ENCODE measurements at places on chromosomes 2 and 18.
A peak's percentile ranks its signal among the peaks of the same experiment; 100 is the strongest.

DNA sequence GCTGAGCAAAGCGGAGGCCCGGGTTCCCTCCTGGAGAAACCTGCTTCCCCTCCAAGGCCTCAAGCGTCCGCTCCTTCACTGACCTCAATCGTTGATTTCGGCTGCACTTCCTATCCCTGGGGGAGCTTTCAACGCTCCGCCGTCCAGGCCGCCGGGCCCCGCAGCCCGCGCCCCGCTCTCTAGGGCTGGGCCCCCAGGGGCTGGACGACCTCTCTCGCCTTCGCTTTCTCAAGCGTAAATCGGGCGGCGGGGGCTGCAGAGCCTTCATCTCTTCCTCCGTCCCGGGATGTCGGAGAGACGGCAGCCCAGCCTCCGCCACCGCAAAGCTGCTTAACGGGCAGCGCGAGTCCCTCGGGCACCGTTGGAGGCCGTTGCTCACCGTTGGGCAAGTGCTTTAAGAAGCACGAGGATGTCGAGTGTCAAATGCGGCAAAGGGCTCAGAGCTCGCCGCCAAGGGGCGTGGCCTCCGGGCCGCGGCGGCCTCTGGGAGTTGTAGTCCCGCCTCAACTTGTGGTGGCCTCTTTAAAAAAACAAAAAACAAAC lies 8.5 kb downstream of the HES6 start:
- peak; percentile 90 for DNase-seq

- DNase-seq, result no peak
Observed at GRCh38 chr2:186984966-186985365, 136.0 kb upstream of the ZSWIM2 start.

- no peak for DNase-seq
Observed at GRCh38 chr2:121505986-121506586, 24.6 kb upstream of the RNU4ATAC start.

DNA sequence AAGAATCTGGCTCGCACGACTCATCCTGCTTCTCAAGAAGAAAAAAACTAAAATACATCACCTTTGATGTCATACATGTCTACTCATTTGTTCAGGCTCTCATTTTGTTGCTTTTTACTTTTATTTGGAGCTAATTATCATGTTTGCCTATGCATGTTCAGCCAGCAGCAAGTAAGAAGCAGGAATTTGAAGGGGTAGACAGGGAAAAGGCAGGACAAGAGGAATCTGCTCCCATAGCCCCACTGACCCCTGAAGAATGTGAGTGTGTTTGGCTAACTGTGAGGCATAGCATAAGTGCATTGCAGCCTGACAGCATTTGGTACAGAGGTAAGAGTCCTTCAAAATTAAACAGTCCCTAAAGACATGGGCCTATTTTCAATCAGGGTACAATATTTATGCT lies 72.7 kb downstream of the NYAP2 start:
- DNase-seq, result no peak

GRCh38 chr2:63844616-63845015 lies 2.9 kb downstream of the UGP2 start:
- no peak for DNase-seq

DNA sequence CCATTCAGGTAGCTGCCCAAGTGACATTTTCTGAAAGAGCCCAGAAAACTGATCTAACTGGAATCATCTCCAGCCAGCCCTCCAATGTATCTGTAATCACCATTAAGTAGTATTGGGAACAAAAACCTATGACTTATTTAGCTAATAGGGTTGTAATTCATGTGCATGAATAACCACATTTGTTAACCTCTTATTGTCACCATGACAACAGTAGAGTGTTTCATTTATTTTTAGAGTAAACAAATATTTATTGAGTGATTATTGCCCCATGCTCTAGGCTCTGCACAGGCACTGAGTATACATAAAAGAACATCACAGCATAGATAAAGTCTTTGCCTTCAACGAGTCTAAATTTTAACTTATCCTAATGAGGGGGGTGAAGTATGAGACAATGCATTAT lies 265.4 kb upstream of the UBE2E3 start:
- no peak for DNase-seq

DNA sequence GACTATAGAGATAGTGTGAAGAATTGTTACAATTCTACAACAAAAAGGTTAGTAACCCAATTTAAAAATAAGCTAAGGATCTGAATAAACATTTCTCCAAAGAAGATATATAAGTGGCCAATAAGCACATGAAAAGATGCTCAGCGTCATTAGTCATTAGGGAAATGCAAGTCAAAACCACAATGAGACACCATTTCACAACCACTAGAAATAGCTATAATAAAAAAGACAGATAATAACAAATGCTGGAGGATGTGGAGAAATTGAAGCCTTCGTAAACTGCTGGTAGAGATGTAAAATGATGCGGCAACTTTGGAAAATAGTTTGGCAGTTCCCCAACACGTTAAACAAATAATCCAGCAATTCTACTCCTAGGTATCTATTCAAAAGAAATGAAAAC lies 366.5 kb upstream of the POU3F3 start:
- DNase-seq, result peak; percentile 43

- DNase-seq, result no peak
Observed at GRCh38 chr2:226548732-226549131, 250.9 kb downstream of the IRS1 start.

DNA sequence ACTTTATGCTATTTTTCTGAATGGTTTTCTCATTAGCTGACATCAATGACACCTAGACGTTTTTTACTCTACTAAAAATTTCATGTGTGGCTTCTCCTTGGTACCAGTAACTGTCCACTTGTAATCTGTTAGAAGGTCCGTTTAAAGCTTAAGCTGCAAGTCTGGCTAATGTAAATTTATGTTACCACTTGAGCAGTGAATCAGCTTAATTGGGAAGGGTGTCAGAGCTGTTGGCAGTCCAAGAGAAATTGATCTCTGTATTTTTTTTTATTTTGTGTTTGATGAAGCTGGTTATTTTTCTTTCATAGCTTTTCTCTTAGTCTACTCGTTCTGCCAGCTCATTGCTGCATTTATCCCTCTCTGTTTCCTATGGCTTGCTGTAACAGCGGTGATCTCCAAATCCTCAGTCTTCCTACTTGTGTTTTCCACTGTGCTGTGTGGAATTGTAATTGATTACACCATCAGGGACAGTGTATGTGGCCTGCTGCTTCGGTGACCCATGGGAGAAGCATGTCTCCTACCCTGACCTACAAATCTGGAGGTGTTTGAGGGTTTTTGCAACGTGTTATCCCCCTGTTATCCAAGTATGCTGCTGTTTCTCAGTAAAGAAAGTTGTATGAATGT lies 724.2 kb upstream of the REG3G start:
- no peak for DNase-seq

GRCh38 chr2:157413326-157414035 lies 30.4 kb downstream of the CYTIP start:
- DNase-seq, result no peak

DNA sequence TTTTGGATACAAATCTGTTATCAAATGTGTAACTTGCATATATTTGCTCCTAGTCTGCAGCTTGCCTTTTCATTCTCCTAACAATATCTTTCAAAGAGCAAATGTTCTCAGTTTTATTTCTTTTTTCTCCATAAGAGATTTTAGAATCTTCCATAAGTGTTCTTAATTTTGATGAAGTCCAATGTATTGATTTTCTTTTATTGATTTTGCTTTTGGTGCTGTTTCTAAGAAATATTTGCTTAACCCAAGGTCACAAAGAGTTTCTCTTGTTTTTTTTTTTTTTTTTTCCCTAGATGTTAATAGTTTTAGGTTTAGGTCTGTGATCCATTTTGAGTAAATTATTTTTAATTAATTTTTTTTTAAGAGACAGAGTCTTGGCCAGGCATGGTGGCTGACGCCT lies 75.8 kb upstream of the SPRED2 start:
- DNase-seq, result no peak

GRCh38 chr2:138454761-138455160 lies 46.8 kb upstream of the SPOPL start:
- DNase-seq, result no peak

DNA sequence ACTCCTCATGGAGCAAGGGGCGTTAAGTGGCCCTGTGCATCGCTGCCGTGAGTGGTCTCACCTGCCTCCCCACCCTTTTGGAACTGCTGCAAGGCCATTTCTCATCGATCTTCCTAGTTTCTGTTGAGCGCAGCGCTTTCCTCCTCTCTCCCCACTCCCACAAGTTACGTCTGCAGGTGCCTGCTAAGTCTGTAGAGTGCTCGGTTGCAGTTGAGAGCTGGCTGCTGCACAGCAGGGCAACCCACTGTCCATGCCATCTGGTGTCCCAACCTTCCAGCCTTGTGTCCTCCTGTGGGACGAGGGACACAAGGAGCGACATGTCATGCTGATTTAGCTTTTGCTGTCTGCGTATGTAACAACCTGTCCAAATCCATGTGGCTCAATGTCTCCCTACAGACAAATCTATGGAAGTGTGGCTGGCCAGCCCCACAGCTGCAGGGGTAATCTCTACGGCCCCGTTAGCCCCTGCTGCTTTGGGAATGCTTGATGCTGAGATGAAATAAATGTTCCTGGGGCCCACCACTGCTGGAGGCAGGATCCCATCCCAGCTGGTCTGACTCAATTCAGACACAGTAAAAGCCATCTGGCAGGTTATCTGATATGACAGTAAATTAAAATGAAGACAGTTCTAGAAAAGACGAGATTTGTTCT lies 68.1 kb upstream of the TCF7L1 start:
- no peak for DNase-seq

DNA sequence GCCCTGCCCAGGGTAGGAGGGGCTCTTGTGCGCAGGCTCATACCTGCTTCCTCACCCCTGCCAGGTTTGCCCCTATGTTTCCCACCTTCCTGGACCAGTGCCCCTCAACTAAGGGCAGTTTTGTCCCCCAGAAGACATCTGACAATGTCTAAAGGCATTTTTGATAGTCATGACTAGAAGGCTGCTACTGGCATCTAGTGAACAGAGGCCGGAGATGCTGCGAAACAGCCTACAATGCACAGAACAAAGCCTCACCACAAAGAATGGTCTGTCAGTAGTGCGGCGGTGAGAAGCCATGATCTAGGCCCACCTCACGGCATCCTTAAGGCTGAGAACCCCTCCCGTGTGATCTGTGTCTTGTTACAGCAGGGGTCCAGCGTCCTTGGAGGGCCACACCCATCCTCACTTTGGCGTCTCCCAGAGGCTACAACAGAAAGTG lies 96.0 kb downstream of the TMEM17 start:
- no peak for DNase-seq

GRCh38 chr2:230160112-230160660 lies 59.6 kb downstream of the SP110 start:
- DNase-seq, result peak; percentile 71

- no peak for DNase-seq
Observed at GRCh38 chr2:207682557-207682956, 28.9 kb upstream of the CCNYL1 start.

DNA sequence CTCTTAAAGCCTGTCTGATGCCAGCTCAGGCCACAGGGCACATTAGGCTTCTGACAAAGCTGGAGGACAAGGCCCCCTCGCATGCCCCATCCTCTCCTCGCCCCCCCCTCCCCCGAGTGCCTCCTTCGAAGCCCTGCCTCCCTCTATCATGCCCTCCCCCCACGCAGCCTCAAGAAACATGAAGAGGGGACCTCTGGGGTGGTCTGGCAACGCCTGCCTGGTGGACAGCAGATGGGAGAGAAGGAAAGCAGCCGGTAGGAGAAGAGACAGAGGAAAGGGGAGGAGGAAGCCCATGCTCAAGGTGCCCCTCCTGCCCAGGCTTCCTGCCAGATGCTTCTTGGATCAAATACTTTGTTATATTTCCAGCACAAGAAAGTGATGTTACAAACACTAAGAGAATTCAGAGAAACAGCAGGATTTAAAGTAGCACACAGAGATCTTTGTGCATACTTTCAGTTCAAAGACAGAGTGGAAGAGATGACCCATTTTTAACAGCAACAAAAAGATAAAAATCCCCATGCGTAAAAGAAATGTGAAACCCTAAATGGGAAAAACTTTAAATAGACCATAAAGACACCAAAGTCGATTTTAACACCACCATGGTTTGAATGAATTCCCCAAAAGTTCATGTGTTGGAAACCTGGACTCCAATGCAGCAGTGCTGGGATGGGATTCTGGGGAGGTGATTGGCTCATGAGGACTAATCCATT lies 19.0 kb downstream of the BOK start:
- no peak for DNase-seq

GRCh38 chr2:10359246-10359645 lies 56.5 kb downstream of the HPCAL1 start:
- DNase-seq, result no peak

DNA sequence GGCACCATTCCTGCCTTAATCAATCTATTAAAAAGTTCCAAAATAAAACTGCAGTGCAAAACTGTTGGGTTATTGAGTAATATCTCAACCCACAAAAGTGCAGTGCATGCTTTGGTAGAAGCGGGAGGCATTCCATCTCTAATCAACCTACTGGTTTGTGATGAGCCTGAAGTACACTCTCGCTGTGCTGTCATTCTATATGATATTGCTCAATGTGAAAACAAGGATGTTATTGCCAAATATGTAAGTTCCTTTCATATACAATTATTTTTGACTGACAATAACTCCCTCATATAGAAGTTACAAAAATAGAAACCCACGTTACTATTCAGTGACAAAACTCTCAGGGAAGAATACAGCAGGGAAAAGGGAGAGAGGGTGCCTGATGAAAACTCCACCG lies 43.0 kb downstream of the OSGEPL1 start:
- DNase-seq, result peak; percentile 51

DNA sequence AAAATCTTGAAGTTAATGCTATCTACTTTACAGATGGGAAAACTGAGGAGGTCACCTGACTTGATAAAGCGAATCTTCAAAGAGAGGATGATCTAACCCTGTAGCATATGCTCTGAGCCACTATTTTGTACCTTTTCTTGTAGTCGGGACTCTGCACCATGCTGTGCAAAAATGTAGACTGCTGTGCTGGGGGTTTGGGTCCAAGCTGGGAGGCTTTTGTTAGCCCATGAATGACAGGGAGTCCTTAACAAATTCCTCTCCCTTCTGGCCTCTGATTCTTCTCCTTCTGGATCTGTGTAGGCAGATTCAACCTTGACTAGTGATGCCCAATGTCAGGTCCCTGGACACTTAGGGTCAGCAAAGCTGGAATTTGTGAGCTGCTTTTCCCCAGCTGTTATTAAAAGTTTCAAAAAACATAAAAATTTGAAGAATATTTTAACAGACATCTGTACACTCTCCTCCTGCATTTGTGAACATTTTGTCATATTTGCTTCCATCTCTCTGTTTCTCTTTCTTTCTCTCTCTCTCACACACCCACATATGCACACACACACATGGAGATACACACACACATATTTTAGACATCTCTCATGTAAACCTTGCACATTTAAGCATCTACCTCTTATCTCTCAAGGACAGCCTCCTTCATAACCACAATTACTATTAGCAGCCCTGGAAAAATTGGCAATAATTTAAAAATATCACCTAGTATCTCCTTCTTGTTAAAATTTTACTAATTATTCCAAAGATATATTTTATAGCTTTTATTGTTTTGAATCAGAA lies 335.0 kb upstream of the TRIB2 start:
- DNase-seq, result no peak

GRCh38 chr2:70046534-70046933 lies 40.7 kb upstream of the PCBP1 start:
- DNase-seq, result peak; percentile 55

DNA sequence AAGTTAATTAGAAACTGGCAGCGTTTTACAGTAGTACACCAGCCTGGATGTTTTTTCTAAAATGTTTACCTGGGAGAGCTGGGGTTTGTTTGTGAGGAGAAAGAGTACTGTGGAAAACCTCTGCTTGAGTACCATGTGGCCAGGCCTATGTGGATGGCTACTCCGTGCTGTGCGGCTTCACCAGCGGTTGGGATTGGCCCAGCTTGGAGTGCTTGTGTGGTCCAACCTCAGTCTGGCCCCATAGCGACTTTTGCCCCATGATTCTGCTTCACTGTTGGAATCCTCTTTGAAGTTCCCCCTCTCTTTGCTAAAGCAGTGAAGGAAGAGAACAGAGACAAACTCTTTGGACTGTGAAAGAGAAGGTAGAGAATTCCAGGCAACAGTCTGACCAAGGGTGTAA lies 15.9 kb downstream of the CD8A start:
- no peak for DNase-seq

Measured in inflammatory macrophage (primary cell).